ENCODE measurements at places on chromosomes 7 and 10.

DNA sequence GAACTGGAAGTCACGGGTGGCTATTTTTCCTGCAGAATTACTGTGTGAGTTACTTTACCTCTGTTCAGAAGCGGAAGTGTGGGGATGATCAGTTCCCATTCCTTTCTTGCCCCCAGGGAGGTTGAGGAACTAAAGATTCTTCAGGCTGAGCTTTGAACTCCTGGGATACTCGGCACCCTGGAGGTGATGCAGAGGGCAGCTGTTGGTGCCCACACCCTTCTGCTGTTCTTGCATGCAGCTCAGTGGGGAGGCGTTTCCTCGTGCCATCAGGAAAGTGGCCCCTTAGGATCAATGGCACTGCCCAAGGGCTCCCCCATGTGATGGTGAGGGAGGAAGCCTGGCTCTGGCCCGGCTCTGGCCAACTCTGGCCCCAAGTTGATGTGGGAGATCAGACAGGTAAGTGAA, 44.7 kb upstream of the MXI1 start:
- no peak for DNase-seq

GRCh38 chr7:55177068-55177530, 158.3 kb downstream of the EGFR start:
- DNase-seq: no peak

DNA sequence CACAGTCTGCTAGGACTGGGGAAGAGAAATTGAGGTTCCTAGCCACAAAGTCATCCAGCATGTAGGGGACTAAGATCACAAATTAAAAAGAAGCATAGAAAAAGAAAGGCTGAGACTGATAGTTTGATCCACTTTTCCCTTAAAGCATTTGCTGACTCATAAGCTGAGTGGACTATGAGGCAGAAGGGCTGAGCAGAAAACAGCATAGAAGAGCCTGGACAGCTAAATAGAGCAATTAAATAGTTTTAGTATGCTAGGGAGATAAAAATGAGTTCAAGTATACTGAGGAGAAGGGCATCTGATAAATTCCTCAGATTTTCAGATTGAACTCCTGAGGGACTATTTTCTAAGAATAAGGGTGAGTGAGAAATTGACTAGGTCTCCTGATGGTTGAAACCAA, 155.9 kb upstream of the EGR2 start:
- DNase-seq: no peak

- DNase-seq: peak; percentile 17
Observed at GRCh38 chr10:72834183-72834825, 59.2 kb upstream of the OIT3 start.

GRCh38 chr7:28953633-28954032, 4.5 kb downstream of the TRIL start:
- no peak for DNase-seq

GRCh38 chr10:132443983-132444876, 47.2 kb downstream of the PWWP2B start:
- peak; percentile 99 for DNase-seq
